ENCODE measurements at places on chromosomes 5 and 9.
A peak's percentile ranks its signal among the peaks of the same experiment; 100 is the strongest.

- no peak for DNase-seq
Observed at GRCh38 chr5:108820983-108821382, 73.3 kb downstream of the FER start.

DNA sequence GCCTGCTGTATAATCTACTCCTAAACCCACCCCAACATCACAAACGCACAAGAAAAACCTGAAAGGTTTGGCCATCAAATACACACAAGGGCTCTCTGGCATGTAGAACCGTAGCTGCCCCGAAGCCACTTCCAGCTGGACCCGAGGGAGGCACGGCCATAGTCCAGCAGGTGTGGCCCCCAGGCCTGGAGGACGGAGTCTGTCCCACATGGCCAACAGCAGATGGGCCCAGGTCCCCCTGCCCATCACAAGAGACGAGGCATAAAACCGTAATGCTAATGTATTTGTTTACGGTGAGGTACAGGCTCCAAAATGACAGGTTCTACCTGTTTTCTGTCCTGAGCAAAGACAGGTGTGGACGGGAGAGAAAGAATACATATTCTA lies 234.2 kb downstream of the SYK start:
- DNase-seq, result no peak

GRCh38 chr5:80686757-80687156 lies 32.0 kb upstream of the DHFR start:
- no peak for DNase-seq

DNA sequence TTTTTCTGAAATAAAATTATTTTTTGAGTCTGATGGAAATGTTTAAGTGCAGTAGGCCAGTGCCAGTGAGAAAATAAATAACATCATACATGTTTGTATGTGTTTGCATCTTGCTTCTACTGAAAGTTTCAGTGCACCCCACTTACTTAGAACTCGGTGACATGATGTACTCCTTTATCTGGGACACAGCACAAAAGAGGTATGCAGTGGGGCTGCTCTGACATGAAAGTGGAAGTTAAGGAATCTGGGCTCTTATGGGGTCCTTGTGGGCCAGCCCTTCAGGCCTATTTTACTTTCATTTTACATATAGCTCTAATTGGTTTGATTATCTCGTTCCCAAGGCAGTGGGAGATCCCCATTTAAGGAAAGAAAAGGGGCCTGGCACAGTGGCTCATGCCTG lies 39.2 kb downstream of the FXN start:
- DNase-seq, result no peak

DNA sequence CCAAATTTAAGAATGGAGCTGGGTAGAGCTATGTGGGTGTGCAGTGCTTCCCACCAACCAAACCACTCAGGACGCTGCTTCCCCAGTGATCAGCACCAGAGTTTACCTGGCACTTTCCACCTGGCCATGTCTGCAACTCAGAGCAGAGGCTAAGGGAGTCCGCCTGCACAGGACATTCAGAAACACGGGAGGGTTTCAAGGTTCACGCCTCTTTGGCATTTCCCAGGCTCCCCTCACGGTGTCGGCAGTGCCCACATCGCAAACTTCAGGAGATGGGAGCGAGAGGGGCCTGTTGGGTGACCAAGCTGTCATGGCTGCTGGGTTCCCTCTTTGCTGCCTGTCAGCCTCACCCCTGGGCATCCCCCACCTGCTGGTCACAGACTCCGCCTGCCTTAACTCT lies 161.5 kb downstream of the NXNL2 start:
- no peak for DNase-seq

- DNase-seq, result no peak
Observed at GRCh38 chr5:95809414-95809960, 13.0 kb downstream of the GLRX start.

GRCh38 chr5:63128018-63128417 lies 549.4 kb downstream of the LRRC70 start:
- peak; percentile 65 for DNase-seq

DNA sequence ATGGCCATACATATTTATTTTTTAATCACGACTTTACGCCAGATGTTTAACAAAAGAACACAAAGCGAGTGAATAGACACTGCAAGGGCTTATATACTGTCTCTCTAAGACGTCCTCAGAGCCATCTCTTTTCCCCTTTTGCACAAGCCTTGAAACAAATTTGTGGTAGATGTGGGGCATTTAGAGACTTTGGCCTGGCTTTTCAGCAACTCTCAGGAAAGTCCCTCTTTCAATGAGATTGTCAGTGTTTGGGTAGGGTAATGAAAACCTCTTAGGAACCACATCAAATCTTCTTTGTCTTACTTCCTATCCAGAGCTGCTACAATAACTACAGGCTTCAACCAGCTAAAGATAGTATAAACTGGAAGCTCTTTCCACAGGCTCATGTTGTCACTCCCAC lies 380.0 kb downstream of the ANXA1 start:
- DNase-seq, result no peak

GRCh38 chr5:170563824-170564567 lies 60.2 kb downstream of the KCNIP1 start:
- no peak for DNase-seq

- DNase-seq, result no peak
Observed at GRCh38 chr9:138072161-138072842, 194.7 kb downstream of the CACNA1B start.

- no peak for DNase-seq
Observed at GRCh38 chr5:2066373-2066772, 183.6 kb upstream of the IRX4 start.

- no peak for DNase-seq
Observed at GRCh38 chr9:74528207-74528606, 31.1 kb downstream of the RORB start.

GRCh38 chr9:124261736-124262648 lies 4.2 kb downstream of the NEK6 start:
- DNase-seq, result no peak

DNA sequence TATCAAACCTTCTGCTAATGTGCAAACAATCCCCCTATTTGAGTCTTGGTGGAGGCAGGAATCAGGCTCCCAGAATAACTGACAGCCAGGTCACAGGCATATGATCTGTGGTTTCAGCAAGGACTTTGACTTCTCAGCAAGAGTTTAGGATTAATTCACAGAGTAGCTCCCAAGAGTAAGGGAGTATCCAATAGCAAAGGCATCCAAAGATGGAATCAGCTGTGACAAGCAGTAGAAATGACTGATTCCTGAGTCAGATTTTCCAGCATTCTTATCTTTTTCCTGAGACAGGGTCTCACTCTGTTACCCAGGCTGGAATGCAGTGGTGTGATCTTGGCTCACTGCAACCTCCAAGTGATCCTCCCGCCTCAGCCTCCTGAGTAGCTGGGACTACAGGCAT lies 108.3 kb downstream of the EPB41L4A start:
- no peak for DNase-seq

- DNase-seq, result no peak
Observed at GRCh38 chr5:140399979-140400729, 1.5 kb upstream of the ANKHD1 start.

- DNase-seq, result no peak
Observed at GRCh38 chr9:135341612-135342169, 137.9 kb upstream of the PPP1R26 start.

DNA sequence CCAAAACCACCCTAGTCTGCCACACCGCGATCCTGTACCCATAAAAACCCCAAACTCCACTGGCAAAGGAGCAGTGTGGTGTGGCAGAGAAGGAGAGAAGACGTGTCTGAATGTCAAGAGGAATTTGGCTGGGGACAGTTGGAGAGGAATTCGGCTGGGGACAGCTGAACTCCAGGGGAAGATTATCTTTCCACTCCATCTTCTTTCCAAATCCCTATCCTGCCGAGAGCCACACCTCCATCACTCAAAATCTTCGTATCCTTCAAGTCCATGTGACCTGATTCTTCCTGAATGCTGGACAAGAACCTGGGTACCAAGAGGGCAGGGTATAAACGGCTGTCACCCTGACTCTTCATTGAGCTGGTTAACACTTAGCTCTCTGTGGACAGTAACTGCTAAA lies 448.1 kb downstream of the ARHGEF28 start:
- no peak for DNase-seq

GRCh38 chr9:101027236-101027635 lies 1.3 kb upstream of the PLPPR1 start:
- DNase-seq, result no peak

GRCh38 chr9:116635908-116636307 lies 51.2 kb upstream of the TRIM32 start:
- DNase-seq, result no peak
